ENCODE measurements at places on chromosomes 6 and 20.

DNA sequence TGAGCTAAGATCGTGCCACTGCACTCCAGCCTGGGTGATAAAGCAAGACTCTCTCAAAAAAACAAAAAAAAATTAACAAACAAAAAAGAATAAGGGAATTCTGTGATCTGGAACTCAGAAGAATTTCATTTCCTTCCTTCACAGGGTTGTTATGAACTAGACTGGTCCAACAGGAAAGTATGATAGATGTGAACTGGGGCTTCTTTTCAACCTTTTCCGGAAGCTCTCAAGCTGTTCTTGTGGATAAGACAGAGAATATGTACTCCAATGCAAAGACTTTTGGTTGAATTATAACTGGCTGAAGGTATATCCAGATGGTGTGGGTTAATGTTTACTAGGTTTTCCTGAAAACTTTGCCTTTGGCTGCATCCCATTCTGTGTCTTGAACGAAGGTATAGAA lies 5.3 kb downstream of the RNF8 start:
- no peak for DNase-seq

DNA sequence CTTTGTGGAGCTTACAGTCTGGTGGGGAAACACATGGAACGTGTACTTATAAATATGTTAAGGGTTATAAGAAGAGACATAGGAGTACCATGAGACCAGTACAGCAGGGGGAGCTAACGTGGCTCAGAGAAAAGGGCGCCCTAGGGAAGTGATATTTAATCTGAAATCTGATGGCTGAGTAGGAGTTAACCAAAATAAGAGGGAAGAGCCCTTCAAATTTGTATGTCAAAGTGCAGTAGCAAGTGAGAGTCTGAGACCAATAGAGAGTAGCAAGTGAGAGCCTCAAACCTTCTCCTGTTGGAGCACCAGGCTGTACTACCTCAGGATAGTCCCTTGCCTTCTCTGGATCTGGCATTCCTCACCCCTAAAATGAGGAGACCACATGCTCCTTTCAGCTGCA lies 6.1 kb upstream of the PKIG start:
- peak; percentile 55 for DNase-seq

DNA sequence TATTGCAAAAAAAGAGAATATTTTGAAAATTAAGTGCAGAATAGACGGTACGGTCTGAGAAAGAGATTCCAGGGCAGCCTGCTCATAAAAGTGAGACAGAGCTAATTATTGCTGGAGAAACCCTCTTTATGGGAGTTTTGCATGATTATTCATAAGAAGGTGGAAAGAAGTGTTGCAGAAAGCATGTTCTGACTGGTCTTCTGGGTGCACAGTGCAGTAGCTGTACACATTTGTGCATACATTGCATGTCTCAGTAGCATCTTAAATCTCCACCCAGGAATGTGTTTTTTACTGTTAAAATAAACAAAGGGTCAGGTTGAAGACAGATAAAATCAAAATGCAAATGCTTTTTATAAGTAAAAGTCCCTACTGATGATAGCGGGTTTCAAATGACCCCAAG lies 1813.6 kb upstream of the DEFB115 start:
- no peak for DNase-seq

- DNase-seq = no peak
These were observed 192.2 kb downstream of the GMPR start for GRCh38 chr6:16430391-16431089.

- DNase-seq = peak; percentile 41
These were observed 122.5 kb downstream of the COL9A1 start for GRCh38 chr6:70180183-70180900.

- DNase-seq = no peak
These were observed 35.9 kb downstream of the RIPOR3 start for GRCh38 chr20:50655311-50655880.

DNA sequence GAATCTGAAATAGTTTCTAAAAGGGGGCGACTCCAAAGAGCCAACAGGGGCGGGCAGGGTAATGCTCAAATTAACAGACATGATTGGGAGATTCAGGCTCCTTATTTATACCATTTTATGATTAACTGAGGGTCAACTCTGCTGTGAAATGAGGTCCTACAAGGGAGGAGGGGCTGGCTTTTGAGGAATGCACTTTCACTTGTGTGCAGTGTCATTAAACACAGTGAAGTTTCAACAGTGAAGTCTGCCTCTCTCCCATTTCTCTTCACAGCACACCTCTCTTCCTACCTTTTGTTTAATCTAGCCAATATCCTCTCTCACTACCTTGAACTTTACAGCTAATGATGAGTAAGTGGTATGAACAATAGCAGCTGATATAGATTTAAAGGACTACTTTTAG lies 557.3 kb upstream of the CITED2 start:
- DNase-seq = no peak

DNA sequence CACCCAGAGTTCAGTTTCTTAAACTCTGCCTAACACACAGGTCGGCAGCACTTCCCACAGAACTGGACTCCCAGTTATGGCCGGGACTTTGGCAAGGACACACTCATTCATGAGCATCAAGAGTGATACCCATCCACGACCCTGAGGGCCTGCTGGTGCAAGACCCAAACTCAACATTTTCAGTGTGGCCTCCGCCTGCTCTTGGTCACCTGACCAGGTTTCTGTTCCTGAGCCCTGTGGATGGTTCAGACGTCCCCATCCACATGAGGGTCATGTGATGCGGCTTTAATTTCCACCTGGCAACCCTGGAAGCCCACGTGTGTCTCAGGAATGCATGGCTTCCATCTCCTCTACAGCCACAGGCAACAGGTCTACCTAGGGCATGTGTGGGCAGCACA lies 245.3 kb downstream of the DLL1 start:
- no peak for DNase-seq

- no peak for DNase-seq
These were observed 122.3 kb downstream of the BANF2 start for GRCh38 chr20:17822039-17822438.

DNA sequence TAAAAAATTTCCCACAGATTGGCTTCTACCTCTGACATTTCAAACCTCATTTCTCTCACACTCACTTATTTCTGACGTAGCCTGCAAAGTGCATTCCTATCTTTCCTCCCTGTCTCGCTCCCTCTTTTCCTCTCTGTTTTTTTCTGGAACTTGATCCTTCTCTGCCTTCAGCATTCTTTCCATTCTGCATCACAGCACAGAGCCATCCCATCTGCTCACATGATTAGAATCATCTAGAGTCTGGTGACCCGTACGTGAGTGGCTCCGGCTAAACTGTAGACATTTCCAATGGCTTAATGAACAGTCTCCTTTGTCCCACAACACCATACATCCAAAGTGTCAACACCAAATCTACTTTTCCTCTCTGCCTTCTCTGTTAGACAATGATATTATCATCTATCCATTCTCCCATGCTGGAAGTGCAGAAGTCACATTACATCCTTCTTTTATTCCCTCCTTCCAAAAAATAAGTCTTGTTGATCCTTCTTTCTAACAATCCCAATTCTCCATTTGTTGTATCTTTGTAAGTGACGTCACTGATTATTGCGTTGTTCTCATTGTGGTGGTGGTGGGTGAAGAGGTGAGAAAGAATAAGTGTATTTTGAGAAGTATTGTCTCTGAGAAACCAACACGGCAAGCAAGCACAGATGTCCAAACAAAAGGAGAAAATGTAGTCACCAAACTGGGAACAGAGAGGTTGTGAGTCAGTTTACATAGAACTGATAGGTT lies 41.6 kb downstream of the OPRM1 start:
- no peak for DNase-seq

DNA sequence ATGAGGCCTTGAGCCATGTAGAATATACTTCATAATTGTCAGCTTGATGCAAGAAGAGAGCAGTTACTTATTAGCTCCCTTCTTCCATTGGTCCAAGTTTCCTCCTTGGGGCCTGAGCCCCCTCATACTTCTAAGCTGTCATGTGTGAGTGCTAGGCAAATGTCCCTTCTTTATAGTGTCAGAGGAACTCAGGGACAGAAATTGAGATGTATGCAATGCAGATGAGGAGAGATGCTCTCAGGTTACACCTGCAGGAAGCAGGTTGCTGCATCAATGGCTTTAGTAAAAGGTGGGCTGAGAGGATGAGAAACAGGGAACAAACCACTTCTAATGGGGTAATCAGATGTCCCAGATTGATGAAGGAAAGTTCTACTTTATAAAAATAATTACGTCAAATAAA lies 6.7 kb upstream of the PDSS2 start:
- DNase-seq = no peak

DNA sequence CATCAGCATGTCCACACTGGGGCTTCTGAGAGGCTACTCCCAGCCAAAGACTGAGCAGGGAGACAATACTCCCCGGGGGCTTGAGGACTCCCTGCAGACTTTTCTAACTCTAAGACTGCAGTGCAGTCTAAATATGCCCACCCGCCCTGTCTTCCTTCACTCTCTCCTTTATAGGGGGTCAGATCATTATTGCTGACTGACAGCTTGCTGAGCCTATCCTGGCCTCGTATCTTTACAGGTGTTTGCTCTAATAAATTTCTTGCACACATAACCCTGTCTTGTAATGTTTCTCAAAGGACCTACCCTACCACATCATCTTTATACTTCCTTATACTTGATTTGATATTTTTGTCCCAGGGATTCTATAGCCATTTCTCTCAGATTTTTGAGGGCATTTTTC lies 39.4 kb upstream of the MOCS1 start:
- no peak for DNase-seq

GRCh38 chr6:138400326-138400725 lies 3.7 kb upstream of the HEBP2 start:
- no peak for DNase-seq

DNA sequence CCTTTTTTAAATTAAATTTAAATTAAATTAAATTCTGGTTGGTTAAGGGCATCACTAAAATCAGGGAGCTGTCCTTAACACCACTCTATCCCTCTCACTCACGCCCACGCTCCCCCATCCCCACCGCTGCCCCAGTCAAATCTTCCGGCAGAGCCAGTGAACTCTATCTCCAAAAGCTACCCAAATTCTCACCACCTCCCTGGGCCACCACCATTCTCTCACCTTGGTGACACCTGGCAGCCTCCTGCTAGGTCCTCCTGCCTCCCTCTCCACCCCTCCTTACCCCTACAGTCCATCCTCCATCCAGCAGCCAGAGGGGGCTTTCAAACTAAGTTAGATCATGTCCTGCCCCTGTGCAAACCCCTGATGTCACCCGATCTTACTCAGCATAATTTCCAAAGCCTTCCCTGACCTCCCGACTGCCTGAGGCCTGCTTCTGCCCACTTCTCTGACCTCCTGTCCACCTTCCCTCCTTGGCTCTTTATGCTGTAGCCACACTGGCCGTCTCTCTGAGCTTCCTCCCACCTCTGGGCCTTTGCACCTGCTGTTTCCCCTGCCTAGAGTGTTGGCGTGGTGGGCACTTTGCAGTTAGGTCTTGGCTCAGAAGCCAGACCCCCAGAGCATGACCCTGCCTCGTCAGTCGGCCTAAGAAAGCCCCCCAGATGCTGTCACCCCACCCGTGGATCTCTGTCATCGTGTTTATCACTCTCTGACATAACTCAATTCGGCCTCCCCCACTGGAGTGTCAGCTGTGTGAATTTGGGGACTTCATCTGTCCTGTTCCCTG lies 24.7 kb downstream of the PTGIS start:
- DNase-seq = no peak

- no peak for DNase-seq
These were observed 142.6 kb downstream of the CDH26 start for GRCh38 chr20:60100780-60101179.

GRCh38 chr20:38937978-38938473 lies 11.8 kb downstream of the FAM83D start:
- DNase-seq = no peak

Data from HT1080 (cell line).